ENCODE measurements at places on chromosomes 11 and 22.

DNA sequence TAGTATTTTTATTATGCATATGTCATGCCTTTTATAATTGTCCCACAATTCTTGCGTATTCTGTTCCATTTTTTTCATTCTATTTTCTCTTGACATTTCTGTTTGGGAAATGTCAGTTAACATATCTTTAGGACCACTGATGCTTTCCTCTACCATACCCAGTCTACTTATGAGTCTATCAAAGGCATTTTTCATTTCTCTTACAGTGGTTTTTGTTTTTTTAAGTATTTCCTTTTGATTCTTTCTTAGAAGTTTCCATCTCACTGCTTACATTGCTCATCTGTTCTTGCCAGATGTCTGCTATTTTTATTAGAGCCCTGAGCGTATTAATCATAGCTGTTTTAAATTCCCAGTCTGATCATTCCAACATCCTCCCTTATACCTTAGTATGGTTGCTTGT lies 29.3 kb upstream of the OR8B8 start:
- DNase-seq, result no peak

DNA sequence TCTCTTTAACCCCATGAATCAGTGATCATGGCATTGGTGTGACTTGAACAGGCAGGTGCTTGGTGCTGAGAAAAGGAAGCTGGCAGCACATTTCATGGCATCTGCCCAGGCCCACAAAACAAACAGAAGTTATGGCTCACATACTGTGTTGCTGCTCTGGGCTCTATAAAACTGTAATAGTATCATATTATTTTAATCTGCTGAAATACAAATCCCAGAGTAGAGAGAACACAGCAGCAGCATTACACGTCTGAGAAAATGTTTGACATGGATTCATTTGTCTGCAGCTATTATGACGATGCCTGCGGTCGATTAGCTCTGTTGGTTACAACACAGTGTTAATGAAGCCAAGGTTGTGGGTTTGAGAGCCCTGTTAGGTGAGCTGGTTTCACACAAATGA lies 80.8 kb downstream of the ALX4 start:
- peak; percentile 53 for DNase-seq

GRCh38 chr11:79742176-79742575 lies 301.3 kb upstream of the TENM4 start:
- no peak for DNase-seq

DNA sequence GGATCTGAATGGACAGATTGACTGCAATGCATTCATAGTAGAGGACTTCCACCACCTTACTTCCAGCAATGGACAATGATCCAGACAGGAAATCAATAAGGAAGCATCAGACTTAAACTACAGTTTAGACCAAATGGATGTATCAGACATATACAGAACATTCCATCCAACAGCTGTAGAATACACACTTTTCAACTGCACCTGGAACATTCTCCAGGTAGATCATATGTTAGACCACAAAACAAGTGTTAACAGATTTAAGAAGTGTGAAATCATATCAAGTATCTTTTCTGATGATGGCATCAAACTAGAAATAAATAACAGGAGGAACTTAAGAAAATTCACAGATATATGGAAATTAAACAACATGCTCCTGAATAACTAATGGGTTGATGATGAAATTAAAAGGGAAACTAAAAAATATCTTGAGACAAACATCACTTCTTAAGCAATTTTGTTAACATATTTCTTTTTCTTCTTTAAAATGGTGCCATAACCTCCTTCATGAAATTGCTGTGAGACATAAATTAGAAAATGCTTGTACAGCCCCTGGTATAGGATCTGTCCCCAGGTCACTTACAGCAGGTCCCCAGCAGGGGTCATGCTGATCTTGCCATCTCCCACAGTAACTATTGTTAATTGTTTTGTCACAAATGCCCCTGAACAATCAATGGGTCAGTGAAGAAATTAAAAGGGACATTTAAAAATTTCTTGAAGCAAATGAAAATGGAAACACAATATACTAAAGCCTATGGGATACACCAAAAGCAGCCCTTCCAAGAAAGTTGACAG lies 100.0 kb upstream of the OR4B1 start:
- no peak for DNase-seq

GRCh38 chr11:6002202-6002699 lies 4.5 kb downstream of the OR56A4 start:
- DNase-seq, result no peak

All from NCI-H2029 (cell line).